ENCODE measurements at places on chromosomes 5 and 9.

- DNase-seq: no peak
Measured at GRCh38 chr5:173881811-173882575, 6.2 kb upstream of the CPEB4 start.

DNA sequence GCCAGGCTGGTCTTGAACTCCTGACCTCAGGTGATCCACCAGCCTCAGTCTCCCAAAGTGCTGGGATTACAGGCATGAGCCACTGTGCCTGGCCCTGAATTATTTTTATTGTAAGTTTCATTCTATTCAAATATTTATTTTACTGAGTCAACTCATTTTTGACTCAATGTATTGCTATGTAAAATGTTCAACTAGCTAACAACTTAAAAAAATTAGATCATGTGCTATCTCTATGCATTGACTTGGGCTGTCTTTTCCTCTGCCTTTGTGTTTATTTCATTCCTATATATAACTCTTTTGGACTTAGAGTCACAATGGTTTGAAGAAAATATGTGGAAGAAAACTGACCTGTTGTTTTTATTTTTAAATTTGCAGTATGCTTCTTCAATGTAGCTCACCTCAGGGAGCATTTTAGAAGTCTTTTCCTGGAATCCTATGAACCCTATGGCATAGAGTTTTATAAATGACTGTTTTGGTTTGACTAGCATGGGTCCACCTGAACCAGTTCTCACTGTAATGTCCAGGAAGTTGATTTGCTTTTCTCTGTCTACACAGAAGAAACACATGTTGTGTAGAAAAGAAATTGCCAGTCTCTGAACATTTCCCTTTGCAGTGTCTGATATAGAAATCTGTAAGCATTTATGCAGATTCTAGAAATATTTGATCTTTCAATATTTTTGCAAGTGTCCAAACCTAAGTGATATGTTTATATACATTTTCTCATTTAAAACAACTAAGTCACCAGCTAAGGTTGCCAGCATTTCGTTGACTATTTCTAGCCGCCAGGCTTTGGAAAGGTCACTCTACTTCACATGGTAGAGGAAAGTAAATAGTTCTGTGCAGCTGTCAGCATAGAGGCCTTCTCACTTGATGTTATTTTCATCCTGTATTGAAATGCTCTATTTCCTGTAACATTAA, 138.8 kb downstream of the PCSK1 start:
- DNase-seq: no peak

GRCh38 chr9:133111808-133112662, 9.0 kb downstream of the RALGDS start:
- no peak for DNase-seq

DNA sequence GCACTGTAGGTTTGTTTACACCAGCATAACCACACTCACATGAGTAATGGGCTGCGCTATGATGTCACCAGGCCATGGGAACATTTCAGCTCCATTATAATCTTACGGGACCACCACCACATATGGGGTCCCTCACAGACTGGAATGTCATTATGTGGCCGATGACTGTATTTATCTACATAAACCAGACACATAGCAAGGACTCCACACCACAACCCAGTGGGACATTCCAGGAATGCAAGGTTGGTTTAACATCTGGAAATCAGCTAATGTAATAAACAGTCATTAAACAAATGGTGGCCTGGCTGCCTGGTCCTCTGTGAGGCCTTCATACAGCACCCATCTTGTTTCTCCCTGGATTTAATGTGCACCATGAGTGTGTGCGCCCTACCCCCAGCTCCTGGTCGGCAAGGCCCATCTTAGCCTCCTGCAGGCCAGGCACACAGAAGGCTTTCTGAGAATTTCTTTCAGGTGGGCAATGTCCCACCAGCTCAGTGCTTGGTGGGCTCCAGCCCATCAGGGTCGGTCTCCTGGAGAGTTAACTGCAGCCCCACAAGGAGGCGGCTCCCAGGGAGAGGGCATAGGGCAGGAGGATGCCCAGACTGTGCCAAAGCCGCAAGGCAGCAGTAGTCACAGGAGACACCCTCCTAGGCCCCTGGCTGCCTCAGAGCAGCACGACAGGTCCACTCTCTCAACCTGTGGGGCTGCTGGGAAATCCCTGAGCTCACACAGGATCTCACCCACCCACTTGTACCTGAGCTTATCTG, 35.9 kb upstream of the SARDH start:
- no peak for DNase-seq

GRCh38 chr5:175444060-175444904, at the start of gene DRD1:
DRD1 (minus strand) TSS chr5:175444182; CDS start chr5:175443099, 1,083 bp downstream.
- DNase-seq: no peak

GRCh38 chr9:94606646-94607422, 13.2 kb upstream of the FBP2 start:
- no peak for DNase-seq

GRCh38 chr9:38527503-38527902, 92.9 kb downstream of the ANKRD18A start:
- no peak for DNase-seq

DNA sequence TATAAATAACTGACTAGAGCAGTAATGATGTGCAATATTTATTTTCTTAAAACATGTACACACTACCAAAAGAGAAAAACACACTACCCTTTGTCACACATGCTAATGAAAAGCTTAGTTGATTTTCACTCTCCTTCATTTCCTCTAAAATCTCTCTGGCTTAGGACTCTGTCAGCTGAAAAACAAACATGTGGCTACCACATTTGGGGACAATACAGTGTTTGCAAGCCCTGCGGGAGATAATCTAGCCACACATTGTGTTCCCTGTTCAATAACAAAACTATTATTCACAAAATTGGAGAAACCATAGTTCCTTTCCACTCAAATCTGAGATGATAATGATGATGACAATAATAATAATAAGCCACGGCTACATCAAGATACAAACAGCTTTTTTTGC, 3.5 kb upstream of the LOX start:
- no peak for DNase-seq

GRCh38 chr9:93261281-93261680, 77.3 kb downstream of the WNK2 start:
- no peak for DNase-seq

GRCh38 chr9:137873858-137874362, 3.7 kb upstream of the CACNA1B start:
- DNase-seq: no peak

GRCh38 chr5:98455665-98456064, 317.8 kb upstream of the RGMB start:
- DNase-seq: no peak

GRCh38 chr9:2816476-2817141, 27.3 kb downstream of the PUM3 start:
- no peak for DNase-seq
